ENCODE measurements at places on chromosomes 4 and X. TPM values are rescaled to one million over a fixed set of nuclear protein-coding genes. Genes with fewer than 3 reads are reported as not detected.

PPAT gene
- 51.2 TPM for total RNA-seq

ALG13 gene
- total RNA-seq: 30.5 TPM

NOX1 gene
- total RNA-seq: not detected

FAM156B gene
- 17.0 TPM for total RNA-seq

IL13RA2 gene
- total RNA-seq: not detected

HMGB2 gene
- 323 TPM for total RNA-seq

UGT2B17 gene
- total RNA-seq: not detected

PRICKLE3 gene
- total RNA-seq: 16.8 TPM

CT45A2 gene
- total RNA-seq: not detected

PAGE1 gene
- not detected for total RNA-seq

ALB gene
- 22.3 TPM for total RNA-seq

PCYT1B gene
- total RNA-seq: 0.10 TPM

PPEF2 gene
- total RNA-seq: not detected

TSPYL2 gene
- 16.1 TPM for total RNA-seq

SLC25A14 gene
- 8.9 TPM for total RNA-seq

NALF2 gene
- not detected for total RNA-seq

SRPX gene
- 0.18 TPM for total RNA-seq

SMR3A gene
- total RNA-seq: not detected

CFI gene
- total RNA-seq: 0.32 TPM

C4orf50 gene
- 0.05 TPM for total RNA-seq

NKX6-1 gene
- total RNA-seq: not detected

RAI2 gene
- not detected for total RNA-seq

CABS1 gene
- not detected for total RNA-seq

FGG gene
- total RNA-seq: 1.8 TPM

AFF2 gene
- total RNA-seq: not detected

USP51 gene
- total RNA-seq: 1.5 TPM

PPP4R3C gene
- not detected for total RNA-seq

SYN1 gene
- 0.43 TPM for total RNA-seq

TXK gene
- 1.3 TPM for total RNA-seq

HTR2C gene
- not detected for total RNA-seq

RPS6KA6 gene
- 1.8 TPM for total RNA-seq

KCTD8 gene
- total RNA-seq: not detected

COX7B gene
- total RNA-seq: 332 TPM

POU4F2 gene
- total RNA-seq: not detected

ATP8A1 gene
- 50.4 TPM for total RNA-seq

PAGE4 gene
- total RNA-seq: not detected

GPR119 gene
- total RNA-seq: not detected

ADH7 gene
- not detected for total RNA-seq

XAGE2 gene
- total RNA-seq: not detected

PDCL2 gene
- not detected for total RNA-seq

AWAT2 gene
- total RNA-seq: not detected

GPRIN3 gene
- 0.03 TPM for total RNA-seq

WDFY3 gene
- 0.21 TPM for total RNA-seq

ARMCX4 gene
- 0.90 TPM for total RNA-seq

NR3C2 gene
- total RNA-seq: 0.05 TPM

NUDT10 gene
- total RNA-seq: not detected

XG gene
- not detected for total RNA-seq

AMER1 gene
- 6.3 TPM for total RNA-seq

PCDH10 gene
- not detected for total RNA-seq

EGFL6 gene
- not detected for total RNA-seq

CXorf38 gene
- total RNA-seq: 17.6 TPM

GPR50 gene
- total RNA-seq: not detected

DNAAF6 gene
- total RNA-seq: not detected

IBSP gene
- not detected for total RNA-seq

UGT2B10 gene
- not detected for total RNA-seq

NUDT11 gene
- not detected for total RNA-seq
